ENCODE measurements at places on chromosomes 7 and 10.

- no peak for DNase-seq
These were observed 37.3 kb downstream of the CFAP46 start for GRCh38 chr10:132904814-132905649.

DNA sequence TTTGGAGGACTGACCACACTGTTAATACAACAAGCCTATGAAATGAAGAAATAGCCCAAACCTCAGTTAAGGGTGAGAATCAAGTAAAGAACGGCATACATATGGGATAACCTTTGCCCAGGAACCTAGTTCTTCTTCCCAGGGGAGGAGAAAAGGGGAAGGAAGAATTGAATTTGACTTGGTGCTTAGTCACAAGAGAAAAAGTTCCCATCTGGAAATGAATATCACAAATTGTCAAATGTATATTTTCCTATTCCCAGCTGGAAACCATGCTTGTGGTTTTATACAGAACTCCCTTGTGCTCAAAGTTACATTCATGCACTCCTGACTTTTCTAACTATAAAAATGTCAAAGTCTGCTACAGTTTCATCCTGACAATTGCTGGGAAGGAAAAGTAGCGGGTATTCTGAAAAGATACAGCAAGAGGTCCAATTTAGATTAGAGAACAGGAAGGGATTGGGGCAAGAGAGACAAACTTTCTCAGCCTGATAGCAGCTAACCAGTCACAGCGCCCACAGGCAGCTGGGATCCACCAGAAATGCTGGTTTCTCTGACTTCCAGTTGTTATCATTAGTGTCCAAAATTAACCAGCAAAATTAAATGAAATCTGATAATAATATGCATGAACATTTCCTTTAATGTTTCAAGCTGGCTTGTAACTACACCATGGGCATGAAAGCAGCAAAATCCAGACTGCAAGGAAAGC lies 18.6 kb upstream of the GSAP start:
- no peak for DNase-seq

- DNase-seq, result no peak
These were observed 99.3 kb upstream of the SHH start for GRCh38 chr7:155911471-155912105.

DNA sequence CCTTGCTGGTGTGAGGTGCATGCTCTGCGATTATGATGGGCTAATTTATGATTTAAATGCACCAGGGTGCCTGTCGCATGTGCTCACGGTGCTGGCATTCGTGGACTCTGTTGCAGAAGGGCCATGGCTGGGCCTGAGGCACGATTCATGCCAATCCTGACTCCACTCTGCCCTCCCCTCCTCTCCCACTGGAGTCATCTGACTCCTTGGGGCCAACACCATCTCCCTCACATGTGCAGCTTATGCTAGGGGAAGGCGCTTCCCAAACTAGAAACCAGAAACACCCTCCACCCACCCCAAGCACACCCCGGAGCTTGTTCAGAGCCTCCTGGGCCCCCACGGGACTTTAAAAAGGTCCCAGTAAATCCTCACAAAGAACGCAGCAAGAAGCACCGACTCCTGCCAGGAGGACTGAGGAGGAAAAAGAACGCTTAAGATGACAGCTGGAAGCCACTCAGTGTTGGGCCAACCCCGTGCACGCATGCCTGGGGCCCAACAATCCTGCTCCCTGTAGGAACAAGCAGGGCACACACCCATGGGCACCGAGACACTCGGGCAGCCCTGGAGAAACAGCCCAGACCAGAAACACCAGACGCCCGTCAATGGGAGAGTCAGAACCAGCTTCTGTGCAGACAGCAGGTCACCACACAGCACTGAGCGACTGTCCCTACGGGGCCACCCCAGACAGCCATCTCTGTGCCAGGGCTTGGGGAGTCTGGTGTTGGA lies 14.1 kb downstream of the BRI3 start:
- no peak for DNase-seq
